Activated naive CD4-positive, alpha-beta T cell treated with anti-CD3 and anti-CD28 coated beads, Interleukin-2, amount 10 ng/mL, durations not matched to agents 7 days and 5 days (primary cell): ENCODE measurements at places on chromosomes 7 and 10.

DNA sequence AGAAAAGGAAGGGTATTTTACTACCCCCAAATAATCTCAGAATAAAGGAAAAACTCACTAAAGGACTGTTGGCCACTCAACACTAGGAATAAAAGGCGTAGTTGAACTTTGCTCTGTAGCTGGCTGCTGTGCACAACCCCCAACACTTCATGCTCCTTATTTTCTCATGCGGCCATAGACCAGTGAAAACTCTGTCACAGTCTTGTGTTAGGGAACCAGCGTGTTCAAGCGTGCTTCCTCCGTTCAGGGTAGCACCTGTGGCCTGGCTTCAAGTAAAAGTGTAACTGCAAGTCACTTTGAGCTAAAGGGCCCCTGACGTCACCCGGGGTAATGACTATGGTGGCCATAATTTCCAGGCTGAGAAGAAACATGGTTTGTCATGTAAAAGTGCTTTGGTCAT lies 27.0 kb downstream of the BLNK start:
- no peak overlapping the region for H3K27ac ChIP-seq
- no peak for DNase-seq
- peaks cover 4% of the 10 kb centered on the region for H3K27me3 ChIP-seq
- H3K4me3 ChIP-seq = no peak overlapping the region
- no peaks in the 10 kb centered on the region for H3K4me1 ChIP-seq
- no peaks in the 10 kb centered on the region for H3K36me3 ChIP-seq

- no peaks in the 10 kb centered on the region for H3K4me1 ChIP-seq
- no peak overlapping the region for H3K27ac ChIP-seq
- H3K4me3 ChIP-seq = no peak overlapping the region
- no peaks in the 10 kb centered on the region for H3K36me3 ChIP-seq
- peaks cover 34% of the 10 kb centered on the region for H3K27me3 ChIP-seq
Measured at GRCh38 chr7:29878081-29878688, 71.9 kb downstream of the WIPF3 start.

- peak overlapping the region; percentile 73 for H3K27ac ChIP-seq
- peak; percentile 3 for DNase-seq
- H3K27me3 ChIP-seq = peaks cover 20% of the 10 kb centered on the region
- H3K36me3 ChIP-seq = no peaks in the 10 kb centered on the region
- peak overlapping the region; percentile 91 for H3K4me3 ChIP-seq
Measured at GRCh38 chr10:132962623-132963429, 20.5 kb upstream of the CFAP46 start.

DNA sequence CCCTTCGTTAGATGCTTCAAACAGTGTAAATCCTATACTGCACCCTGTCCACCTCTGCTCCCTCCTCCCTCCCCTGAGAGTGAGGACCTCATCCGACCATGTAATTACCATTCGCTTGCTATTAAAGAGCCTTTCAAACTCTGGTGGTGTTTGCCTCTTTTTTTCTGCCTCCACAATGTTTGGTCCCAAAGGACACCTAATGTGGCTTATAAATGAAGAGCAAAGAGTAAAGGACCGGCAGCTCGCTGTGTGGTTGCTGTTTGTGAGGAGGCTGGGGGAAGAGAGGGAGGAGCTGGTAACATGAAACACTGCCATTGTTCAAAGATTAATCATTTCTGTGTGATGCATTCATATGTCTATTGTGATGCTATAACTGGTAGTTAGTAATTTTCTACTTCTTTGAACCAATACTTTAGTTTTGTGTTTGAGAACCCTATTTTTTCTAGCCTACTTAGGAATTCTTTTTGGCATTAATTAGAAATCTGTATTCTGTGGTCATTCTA lies 27.9 kb downstream of the MTURN start:
- no peaks in the 10 kb centered on the region for H3K36me3 ChIP-seq
- no peak for DNase-seq
- H3K27me3 ChIP-seq = peaks cover 14% of the 10 kb centered on the region
- H3K27ac ChIP-seq = peak overlapping the region; percentile 34
- peak overlapping the region; percentile 4 for H3K4me3 ChIP-seq

DNA sequence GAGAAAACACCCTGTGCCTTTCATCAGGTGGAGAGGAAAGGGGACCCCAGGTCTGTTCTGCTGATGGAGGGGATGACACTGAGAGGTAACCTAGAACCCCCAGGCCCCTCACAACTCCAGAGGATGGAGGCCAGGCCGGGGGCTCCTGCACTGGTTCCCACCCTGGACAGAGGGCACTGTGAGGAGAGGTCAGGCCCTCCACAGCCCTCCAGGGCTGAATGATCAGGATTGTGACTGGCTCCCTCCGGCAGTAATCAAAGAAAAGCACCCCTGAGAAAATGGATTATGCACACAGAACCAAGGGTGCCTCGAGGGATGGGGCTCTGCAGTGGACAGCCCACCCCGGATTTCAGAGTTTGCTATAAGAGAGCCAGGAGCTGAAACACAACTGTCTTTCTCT lies 502.8 kb downstream of the TCERG1L start:
- no peak for DNase-seq
- no peaks in the 10 kb centered on the region for H3K4me1 ChIP-seq
- no peak overlapping the region for H3K27ac ChIP-seq
- no peak overlapping the region for H3K4me3 ChIP-seq
- H3K36me3 ChIP-seq = no peaks in the 10 kb centered on the region

DNA sequence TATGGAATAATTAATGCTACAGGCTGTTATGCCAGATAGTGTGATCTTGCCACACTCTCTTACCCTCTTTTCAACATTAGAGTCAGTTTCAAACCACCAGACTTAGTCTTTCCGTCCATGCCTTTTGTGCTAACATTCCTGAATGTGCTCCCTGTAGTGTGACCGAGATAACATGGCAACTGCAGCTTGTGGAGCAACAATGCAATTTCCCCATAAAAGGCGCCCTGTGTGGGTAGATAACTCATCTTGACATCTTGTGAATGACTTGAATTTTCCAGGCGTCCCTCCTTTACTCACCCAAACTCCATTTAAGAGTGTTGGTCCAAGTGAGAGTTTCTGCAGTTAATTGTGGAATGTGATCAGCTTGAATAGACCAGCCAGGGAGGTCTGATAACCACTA lies 99.6 kb downstream of the DNAH11 start:
- no peak overlapping the region for H3K4me3 ChIP-seq
- peaks cover 4% of the 10 kb centered on the region for H3K27me3 ChIP-seq
- no peaks in the 10 kb centered on the region for H3K4me1 ChIP-seq
- no peak overlapping the region for H3K27ac ChIP-seq

GRCh38 chr7:27175626-27176523 lies 1.8 kb upstream of the HOXA10 start:
- peak; percentile 10 for DNase-seq
- peaks cover 8% of the 10 kb centered on the region for H3K36me3 ChIP-seq
- H3K27ac ChIP-seq = no peak overlapping the region
- peaks cover 98% of the 10 kb centered on the region for H3K27me3 ChIP-seq

GRCh38 chr7:102155821-102156441 lies 130.7 kb upstream of the SH2B2 start:
- H3K36me3 ChIP-seq = no peaks in the 10 kb centered on the region
- H3K4me1 ChIP-seq = no peaks in the 10 kb centered on the region
- DNase-seq = no peak
- H3K4me3 ChIP-seq = no peak overlapping the region
- H3K27ac ChIP-seq = no peak overlapping the region

- H3K36me3 ChIP-seq = no peaks in the 10 kb centered on the region
- no peaks in the 10 kb centered on the region for H3K4me1 ChIP-seq
- no peaks in the 10 kb centered on the region for H3K27me3 ChIP-seq
- H3K4me3 ChIP-seq = no peak overlapping the region
Measured at GRCh38 chr10:126420567-126421300, 32.5 kb upstream of the ADAM12 start.

GRCh38 chr10:112426111-112426510 lies 20.6 kb downstream of the ZDHHC6 start:
- peaks cover 48% of the 10 kb centered on the region for H3K36me3 ChIP-seq
- H3K27ac ChIP-seq = no peak overlapping the region
- no peak overlapping the region for H3K4me3 ChIP-seq

- no peak overlapping the region for H3K4me3 ChIP-seq
- no peaks in the 10 kb centered on the region for H3K36me3 ChIP-seq
- peaks cover 9% of the 10 kb centered on the region for H3K4me1 ChIP-seq
- DNase-seq = no peak
Measured at GRCh38 chr10:96292971-96293920, 11.0 kb upstream of the DNTT start.
